ENCODE measurements at places on chromosomes 1 and 21. TPM values are rescaled to one million over a fixed set of nuclear protein-coding genes. Genes with fewer than 3 reads are reported as not detected.

GRCh38 chr21:38989745-38990423, 184.2 kb downstream of the ETS2 start:
- DNase-seq, result no peak
- H3K36me3 ChIP-seq, result no peaks in the 10 kb centered on the region
- no peaks in the 10 kb centered on the region for H3K27me3 ChIP-seq

- DNase-seq, result no peak
- H3K4me1 ChIP-seq, result peaks cover 11% of the 10 kb centered on the region
- H3K4me3 ChIP-seq, result no peak overlapping the region
- H3K36me3 ChIP-seq, result peaks cover 4% of the 10 kb centered on the region
- H3K27ac ChIP-seq, result no peak overlapping the region
These were observed 55.5 kb downstream of the GADD45A start for GRCh38 chr1:67740543-67740942.

GRCh38 chr1:52926864-52927211, 238 bp upstream of the SCP2 start:
- H3K27ac ChIP-seq, result peak overlapping the region; percentile 79
- no peaks in the 10 kb centered on the region for H3K36me3 ChIP-seq
- peak overlapping the region; percentile 66 for H3K4me3 ChIP-seq
- DNase-seq, result no peak
- no peaks in the 10 kb centered on the region for H3K27me3 ChIP-seq

DNA sequence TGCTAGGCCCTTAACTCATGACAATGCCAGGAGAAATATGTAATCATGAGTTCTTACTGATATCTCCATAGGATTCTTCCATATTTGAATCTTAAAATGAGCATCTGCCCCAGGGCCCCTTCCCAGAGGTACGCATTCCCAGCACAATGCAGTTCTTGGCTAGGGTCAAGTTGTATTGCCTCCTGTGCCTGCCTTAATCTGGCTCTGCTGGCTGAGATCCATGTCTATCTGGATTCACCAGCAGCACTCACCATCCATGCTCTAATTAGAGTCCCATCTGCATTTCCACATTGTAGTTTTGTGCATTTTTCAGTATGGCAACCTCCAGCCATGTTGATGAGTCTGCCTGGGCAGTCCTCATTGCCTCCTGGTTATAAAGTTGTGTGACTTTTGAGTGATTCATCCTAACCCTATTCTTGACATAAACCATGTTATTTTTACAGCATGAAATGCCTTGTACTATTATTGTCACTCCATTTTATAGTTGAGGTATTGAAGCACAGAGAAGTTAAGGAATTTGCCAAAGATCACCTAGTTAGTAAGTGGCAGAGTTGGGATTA, 55.9 kb downstream of the CAMSAP2 start:
- H3K27ac ChIP-seq, result no peak overlapping the region
- DNase-seq, result no peak
- H3K36me3 ChIP-seq, result no peaks in the 10 kb centered on the region
- H3K4me1 ChIP-seq, result peaks cover 16% of the 10 kb centered on the region
- no peaks in the 10 kb centered on the region for H3K27me3 ChIP-seq

- H3K27ac ChIP-seq, result peak overlapping the region; percentile 52
- H3K27me3 ChIP-seq, result no peaks in the 10 kb centered on the region
- H3K4me1 ChIP-seq, result peaks cover 13% of the 10 kb centered on the region
- DNase-seq, result no peak
- no peak overlapping the region for H3K4me3 ChIP-seq
These were observed 45.7 kb downstream of the RAP1GAP start for GRCh38 chr1:21623410-21623961.

AMPD1 gene
- total RNA-seq, result 0.32 TPM

GRCh38 chr1:20212085-20212684, 25.9 kb upstream of the PLA2G2C start:
- H3K4me3 ChIP-seq, result no peak overlapping the region
- no peaks in the 10 kb centered on the region for H3K27me3 ChIP-seq
- H3K27ac ChIP-seq, result peak overlapping the region; percentile 37
- no peak for DNase-seq
- H3K4me1 ChIP-seq, result peaks cover 15% of the 10 kb centered on the region

TEX50 gene
- total RNA-seq, result not detected

GRCh38 chr1:41009466-41009865, 12.1 kb downstream of the SLFNL1 start:
- peaks cover 41% of the 10 kb centered on the region for H3K4me1 ChIP-seq
- H3K27me3 ChIP-seq, result no peaks in the 10 kb centered on the region
- peaks cover 97% of the 10 kb centered on the region for H3K36me3 ChIP-seq
- no peak overlapping the region for H3K27ac ChIP-seq

GRCh38 chr1:2258122-2258681, 30.1 kb downstream of the SKI start:
- H3K4me1 ChIP-seq, result peaks cover 33% of the 10 kb centered on the region
- peak overlapping the region; percentile 69 for H3K27ac ChIP-seq
- DNase-seq, result no peak
- no peaks in the 10 kb centered on the region for H3K36me3 ChIP-seq
- no peaks in the 10 kb centered on the region for H3K27me3 ChIP-seq

- no peak overlapping the region for H3K4me3 ChIP-seq
- DNase-seq, result no peak
- H3K36me3 ChIP-seq, result no peaks in the 10 kb centered on the region
- H3K4me1 ChIP-seq, result no peaks in the 10 kb centered on the region
These were observed 137.8 kb downstream of the BARHL2 start for GRCh38 chr1:90579212-90579802.

- H3K27ac ChIP-seq, result peak overlapping the region; percentile 14
- no peaks in the 10 kb centered on the region for H3K36me3 ChIP-seq
- no peak overlapping the region for H3K4me3 ChIP-seq
- H3K27me3 ChIP-seq, result no peaks in the 10 kb centered on the region
- no peaks in the 10 kb centered on the region for H3K4me1 ChIP-seq
These were observed 21.7 kb upstream of the LAMC2 start for GRCh38 chr1:183164340-183164739.

DNA sequence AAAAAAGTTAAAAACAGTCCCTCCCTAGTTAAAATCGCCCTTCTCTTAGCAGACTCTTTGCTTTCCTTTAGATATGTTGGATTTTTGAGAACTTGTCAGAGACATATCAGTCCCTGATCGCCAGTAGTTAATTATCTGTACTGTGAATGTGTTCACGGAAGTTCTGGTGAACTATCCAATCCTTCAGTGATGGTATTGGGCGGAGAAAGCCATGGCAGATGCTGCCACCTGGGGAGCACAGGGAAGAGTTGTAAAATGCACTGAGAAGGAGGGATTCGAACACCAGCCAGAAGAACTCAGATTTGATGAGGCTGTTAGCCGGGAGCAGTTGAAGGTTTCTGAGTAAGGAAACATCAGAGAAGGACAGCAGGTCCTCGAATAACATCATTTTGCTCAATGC, 17.5 kb upstream of the KIF14 start:
- no peaks in the 10 kb centered on the region for H3K36me3 ChIP-seq
- no peak overlapping the region for H3K27ac ChIP-seq
- no peak overlapping the region for H3K4me3 ChIP-seq
- DNase-seq, result no peak

GRCh38 chr1:91752324-91752723, 133.6 kb downstream of the TGFBR3 start:
- peak overlapping the region; percentile 77 for H3K27ac ChIP-seq
- no peaks in the 10 kb centered on the region for H3K27me3 ChIP-seq
- H3K4me3 ChIP-seq, result no peak overlapping the region
- no peak for DNase-seq
- H3K4me1 ChIP-seq, result peaks cover 41% of the 10 kb centered on the region
- H3K36me3 ChIP-seq, result no peaks in the 10 kb centered on the region

BTF3L4 gene
- total RNA-seq, result 46.5 TPM

GRCh38 chr1:21823980-21824702, 12.1 kb downstream of the LDLRAD2 start:
- no peak overlapping the region for H3K4me3 ChIP-seq
- H3K36me3 ChIP-seq, result peaks cover 31% of the 10 kb centered on the region
- H3K27ac ChIP-seq, result no peak overlapping the region
- H3K27me3 ChIP-seq, result no peaks in the 10 kb centered on the region

- no peak for DNase-seq
- H3K27me3 ChIP-seq, result no peaks in the 10 kb centered on the region
- H3K27ac ChIP-seq, result no peak overlapping the region
- H3K4me3 ChIP-seq, result no peak overlapping the region
These were observed 80.4 kb downstream of the AJAP1 start for GRCh38 chr1:4734791-4735190.

- H3K36me3 ChIP-seq, result no peaks in the 10 kb centered on the region
- H3K4me3 ChIP-seq, result no peak overlapping the region
- DNase-seq, result no peak
- H3K27me3 ChIP-seq, result no peaks in the 10 kb centered on the region
- H3K4me1 ChIP-seq, result no peaks in the 10 kb centered on the region
These were observed 323.3 kb downstream of the RPS6KC1 start for GRCh38 chr1:213374369-213374768.

- DNase-seq, result no peak
- no peaks in the 10 kb centered on the region for H3K4me1 ChIP-seq
- H3K27me3 ChIP-seq, result no peaks in the 10 kb centered on the region
These were observed 197.8 kb downstream of the ZNF648 start for GRCh38 chr1:181863736-181864135.

SPATA46 gene
- not detected for total RNA-seq

OR10J1 gene
- total RNA-seq, result not detected

DNA sequence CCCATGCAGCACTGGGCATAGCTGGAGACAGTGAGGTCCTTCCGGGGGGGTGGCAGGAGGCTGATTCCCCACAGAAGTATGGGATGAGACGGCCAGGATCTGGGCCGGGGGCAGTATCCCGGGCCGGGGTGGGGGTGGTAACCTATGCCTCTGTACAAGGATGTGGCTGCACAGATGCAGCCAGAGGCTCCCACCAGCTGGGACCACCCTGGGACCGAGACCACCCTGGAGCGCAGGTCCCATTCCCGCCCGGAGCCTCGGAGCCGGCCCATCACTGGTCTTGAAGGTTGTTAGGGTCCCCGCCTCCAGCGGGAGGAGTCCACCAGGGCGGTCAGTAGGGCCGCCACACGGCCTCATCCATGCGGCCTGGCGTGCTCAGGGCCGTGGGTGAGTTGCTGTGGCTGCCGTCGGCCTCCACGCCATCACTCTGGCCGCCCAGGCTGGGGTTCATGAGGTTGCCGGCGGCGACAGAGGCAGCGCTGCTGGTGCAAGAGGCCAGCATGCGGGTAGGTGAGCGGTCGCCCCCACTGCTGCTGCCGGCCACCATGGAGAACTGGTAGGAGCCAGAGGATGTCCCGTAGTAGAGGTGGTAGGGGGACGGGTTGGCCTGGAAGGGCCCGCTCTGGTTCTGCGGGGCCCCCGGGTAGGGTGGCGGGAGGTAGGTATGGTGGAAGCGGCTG, 28.1 kb downstream of the RUNX3 start:
- H3K4me3 ChIP-seq, result no peak overlapping the region
- no peak overlapping the region for H3K27ac ChIP-seq
- no peak for DNase-seq
- no peaks in the 10 kb centered on the region for H3K27me3 ChIP-seq
- no peaks in the 10 kb centered on the region for H3K36me3 ChIP-seq

DNA sequence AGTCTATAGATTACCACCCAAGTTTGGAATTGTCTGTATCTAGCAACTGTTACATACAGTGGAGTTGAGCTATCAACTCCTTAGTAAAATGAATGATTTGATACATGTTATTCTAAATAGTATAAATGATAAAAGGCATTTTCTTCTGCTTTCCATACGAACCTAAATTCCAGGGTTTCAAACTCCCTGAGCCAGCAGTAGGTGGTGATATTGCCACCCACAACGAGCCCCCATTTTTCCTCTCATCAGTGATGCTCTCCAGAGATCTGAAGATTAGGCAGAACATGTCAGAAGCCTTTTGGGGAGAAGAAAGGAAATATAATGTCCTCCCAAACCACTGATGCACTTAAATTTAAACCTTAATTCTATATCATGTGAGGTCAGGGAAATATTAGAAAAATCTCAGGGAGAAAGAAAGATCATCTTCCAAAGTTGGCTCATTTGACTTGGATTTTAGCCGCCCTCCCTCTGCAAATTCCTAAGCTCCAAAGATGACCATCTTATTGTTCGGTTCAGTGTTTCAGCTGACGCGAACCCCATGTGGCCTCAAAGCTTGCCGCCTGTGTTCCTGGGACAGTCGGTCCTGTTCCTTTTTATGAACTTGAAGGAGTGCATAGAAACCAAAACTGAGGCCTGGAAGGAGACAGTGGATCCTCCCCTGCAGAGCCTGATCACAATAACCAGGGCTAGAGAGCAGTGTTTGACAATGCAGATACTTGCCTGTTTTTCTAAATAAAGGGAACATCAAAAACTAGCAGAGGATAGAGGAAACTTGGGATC, 2.3 kb downstream of the EVA1C start:
- H3K36me3 ChIP-seq, result peaks cover 20% of the 10 kb centered on the region
- peak overlapping the region; percentile 79 for H3K4me3 ChIP-seq
- H3K4me1 ChIP-seq, result peaks cover 41% of the 10 kb centered on the region
- no peaks in the 10 kb centered on the region for H3K27me3 ChIP-seq

GPR52 gene
- 3.1 TPM for total RNA-seq

TACSTD2 gene
- total RNA-seq, result 1,522 TPM

GRCh38 chr1:84206375-84206774, 62.3 kb downstream of the PRKACB start:
- no peak overlapping the region for H3K27ac ChIP-seq
- DNase-seq, result no peak
- H3K4me1 ChIP-seq, result no peaks in the 10 kb centered on the region
- H3K4me3 ChIP-seq, result no peak overlapping the region

PTGFRN gene
- 51.8 TPM for total RNA-seq
